ENCODE measurements at places on chromosomes 12 and 14. TPM values are rescaled to one million over a fixed set of nuclear protein-coding genes. Genes with fewer than 3 reads are reported as not detected.
A peak's percentile ranks its signal among the peaks of the same experiment; 100 is the strongest.

DNA sequence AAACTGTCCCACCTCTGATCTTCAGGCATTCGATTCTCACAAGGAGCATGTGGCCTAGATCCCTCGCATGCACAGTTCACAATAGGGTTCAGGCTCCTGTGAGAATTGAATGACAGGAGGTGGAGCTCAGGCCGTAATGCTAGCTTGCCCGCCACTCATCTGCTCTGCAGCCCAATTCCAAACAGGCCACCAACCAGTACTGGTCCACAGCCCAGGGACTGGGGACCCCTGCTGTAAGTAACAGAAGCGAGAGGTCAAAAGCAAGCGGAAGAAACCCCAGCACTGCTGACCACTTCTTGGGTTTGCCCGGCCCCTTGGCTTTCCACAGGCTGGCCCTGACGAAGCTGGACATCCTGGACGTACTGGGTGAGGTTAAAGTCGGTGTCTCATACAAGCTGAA lies 8.5 kb upstream of the SIVA1 start:
- H3K36me3 ChIP-seq = no peaks in the 10 kb centered on the region
- no peak for DNase-seq
- H3K4me3 ChIP-seq = no peak overlapping the region
- H3K27me3 ChIP-seq = no peaks in the 10 kb centered on the region
- H3K4me1 ChIP-seq = peaks cover 33% of the 10 kb centered on the region

- no peaks in the 10 kb centered on the region for H3K4me1 ChIP-seq
- H3K4me3 ChIP-seq = no peak overlapping the region
- H3K27me3 ChIP-seq = no peaks in the 10 kb centered on the region
- H3K27ac ChIP-seq = no peak overlapping the region
- H3K36me3 ChIP-seq = no peaks in the 10 kb centered on the region
- DNase-seq = no peak
Observed at GRCh38 chr12:97513950-97514349, 51.3 kb downstream of the RMST start.

Gene LRRC10
- not detected for total RNA-seq

DNA sequence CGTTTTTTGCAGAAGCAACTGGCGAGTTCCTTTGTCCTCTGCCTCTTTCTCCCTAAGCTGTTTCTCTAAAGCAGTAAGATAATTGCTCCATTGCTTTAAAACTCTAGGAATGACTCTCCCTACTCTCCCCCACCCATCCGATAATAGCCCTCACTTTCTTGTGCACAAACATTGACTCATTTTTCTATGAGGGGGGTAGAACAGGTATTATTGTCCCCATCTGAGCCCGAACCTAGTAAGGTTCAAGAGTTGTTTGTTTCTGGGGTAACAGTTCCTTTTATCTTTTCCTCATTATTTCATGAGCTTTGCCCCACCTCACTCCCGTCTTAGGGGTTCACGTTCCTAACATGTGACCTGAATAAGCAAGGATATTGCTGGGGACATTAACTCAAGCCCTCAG lies 190.6 kb downstream of the EMP1 start:
- no peaks in the 10 kb centered on the region for H3K36me3 ChIP-seq
- H3K27ac ChIP-seq = no peak overlapping the region
- peaks cover 8% of the 10 kb centered on the region for H3K4me1 ChIP-seq
- no peak overlapping the region for H3K4me3 ChIP-seq
- no peaks in the 10 kb centered on the region for H3K27me3 ChIP-seq

Gene LGR5
- total RNA-seq = 2.7 TPM

- H3K27me3 ChIP-seq = no peaks in the 10 kb centered on the region
- H3K4me1 ChIP-seq = peaks cover 81% of the 10 kb centered on the region
- DNase-seq = no peak
- no peak overlapping the region for H3K4me3 ChIP-seq
- peak overlapping the region; percentile 68 for H3K27ac ChIP-seq
Observed at GRCh38 chr14:93039649-93040315, 75.9 kb downstream of the ITPK1 start.

DNA sequence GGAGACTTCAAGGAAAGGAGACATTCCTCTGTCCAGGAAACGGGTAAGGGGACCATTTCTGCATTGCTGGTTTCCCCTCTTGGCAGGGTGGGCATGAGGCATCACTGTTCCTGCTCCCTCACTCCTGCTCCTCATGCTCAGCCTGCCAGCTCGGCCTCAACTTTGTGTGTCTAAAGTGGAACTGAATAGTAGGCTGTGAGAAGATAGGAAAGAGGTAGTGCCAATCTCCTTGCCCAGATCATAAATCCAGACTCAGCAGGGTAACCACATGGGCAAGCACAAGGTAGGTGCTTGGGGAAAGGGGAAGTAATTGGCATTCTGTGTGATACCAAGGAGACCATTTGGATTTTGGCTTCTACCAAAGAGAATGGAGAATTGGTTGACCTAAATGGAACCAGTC lies 2.6 kb downstream of the LTB4R start:
- H3K27ac ChIP-seq = peak overlapping the region; percentile 87
- H3K27me3 ChIP-seq = no peaks in the 10 kb centered on the region
- no peaks in the 10 kb centered on the region for H3K36me3 ChIP-seq
- peaks cover 76% of the 10 kb centered on the region for H3K4me1 ChIP-seq

DNA sequence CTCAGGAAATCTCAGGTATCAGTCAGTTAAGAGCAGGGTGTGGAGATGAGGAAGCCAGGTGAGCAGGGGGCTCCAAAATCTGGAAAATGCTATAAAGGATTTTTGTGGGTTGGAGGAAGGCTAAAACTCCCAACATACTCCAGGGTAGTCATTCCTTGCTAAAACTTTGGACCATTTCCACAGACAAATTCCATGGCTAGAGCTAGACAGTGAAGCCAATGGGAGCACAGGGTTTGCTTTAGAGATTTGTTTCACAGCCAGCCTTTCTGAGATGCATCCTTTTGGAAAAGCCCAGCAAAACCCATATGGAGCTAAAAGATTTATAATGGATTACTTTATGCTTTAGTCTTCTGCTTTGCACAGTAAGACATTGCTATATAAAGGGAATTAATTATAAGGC lies 146.5 kb downstream of the SAMD4A start:
- H3K4me3 ChIP-seq = no peak overlapping the region
- no peaks in the 10 kb centered on the region for H3K36me3 ChIP-seq
- peaks cover 55% of the 10 kb centered on the region for H3K4me1 ChIP-seq
- peak overlapping the region; percentile 70 for H3K27ac ChIP-seq
- H3K27me3 ChIP-seq = no peaks in the 10 kb centered on the region

DNA sequence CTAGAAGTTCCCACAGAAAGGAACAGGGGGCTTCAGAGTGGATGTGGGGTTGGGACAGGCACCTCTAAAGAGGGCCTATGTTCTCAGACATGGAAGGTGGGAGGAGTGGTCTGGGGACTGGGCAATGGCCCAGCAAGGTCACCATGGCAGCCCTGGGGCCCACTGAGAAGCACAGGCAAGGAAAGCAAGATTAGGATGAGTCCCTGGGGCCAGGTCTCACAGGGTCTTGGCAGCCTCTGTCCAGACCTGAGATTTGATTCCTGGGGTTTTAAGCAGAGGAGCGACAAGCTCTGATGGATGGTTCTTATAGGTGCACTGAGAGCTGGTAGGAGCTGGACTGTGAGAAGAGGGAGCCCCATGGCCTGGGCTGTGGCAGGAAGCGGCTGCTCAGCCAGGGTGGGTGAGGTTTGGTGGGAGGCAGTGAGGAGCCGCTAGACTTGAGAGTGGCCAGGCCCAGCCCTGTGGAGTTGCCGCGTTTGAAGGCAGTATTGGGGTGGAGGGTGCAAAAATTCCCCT lies 44.0 kb downstream of the DLK1 start:
- H3K4me1 ChIP-seq = no peaks in the 10 kb centered on the region
- no peaks in the 10 kb centered on the region for H3K36me3 ChIP-seq
- no peaks in the 10 kb centered on the region for H3K27me3 ChIP-seq

DNA sequence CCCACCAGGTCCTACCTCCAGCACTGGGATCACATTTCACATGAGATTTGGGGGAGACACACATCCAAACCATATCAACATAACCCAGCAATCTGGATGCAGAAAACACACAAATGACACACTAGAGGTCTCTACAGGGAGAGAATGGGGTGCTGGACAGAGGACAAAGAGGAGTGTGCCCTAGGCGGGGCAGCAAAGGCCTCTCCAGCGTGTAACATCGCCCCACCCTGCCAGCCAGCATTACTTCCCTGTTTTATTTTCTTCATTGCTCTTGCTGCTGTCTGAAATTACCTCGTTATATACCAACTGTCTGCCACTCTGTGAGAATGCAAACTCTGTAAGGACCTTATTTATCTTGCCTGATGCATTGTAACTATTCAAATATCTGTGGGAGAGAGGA lies 61.1 kb downstream of the RIMBP2 start:
- H3K4me1 ChIP-seq = no peaks in the 10 kb centered on the region
- no peak overlapping the region for H3K4me3 ChIP-seq
- H3K27me3 ChIP-seq = no peaks in the 10 kb centered on the region
- H3K36me3 ChIP-seq = no peaks in the 10 kb centered on the region

Gene KRT3
- not detected for total RNA-seq

- no peak overlapping the region for H3K4me3 ChIP-seq
- H3K36me3 ChIP-seq = no peaks in the 10 kb centered on the region
- H3K4me1 ChIP-seq = peaks cover 12% of the 10 kb centered on the region
- no peak overlapping the region for H3K27ac ChIP-seq
- no peak for DNase-seq
- H3K27me3 ChIP-seq = no peaks in the 10 kb centered on the region
Observed at GRCh38 chr12:99605-100004, 33.0 kb downstream of the IQSEC3 start.

DNA sequence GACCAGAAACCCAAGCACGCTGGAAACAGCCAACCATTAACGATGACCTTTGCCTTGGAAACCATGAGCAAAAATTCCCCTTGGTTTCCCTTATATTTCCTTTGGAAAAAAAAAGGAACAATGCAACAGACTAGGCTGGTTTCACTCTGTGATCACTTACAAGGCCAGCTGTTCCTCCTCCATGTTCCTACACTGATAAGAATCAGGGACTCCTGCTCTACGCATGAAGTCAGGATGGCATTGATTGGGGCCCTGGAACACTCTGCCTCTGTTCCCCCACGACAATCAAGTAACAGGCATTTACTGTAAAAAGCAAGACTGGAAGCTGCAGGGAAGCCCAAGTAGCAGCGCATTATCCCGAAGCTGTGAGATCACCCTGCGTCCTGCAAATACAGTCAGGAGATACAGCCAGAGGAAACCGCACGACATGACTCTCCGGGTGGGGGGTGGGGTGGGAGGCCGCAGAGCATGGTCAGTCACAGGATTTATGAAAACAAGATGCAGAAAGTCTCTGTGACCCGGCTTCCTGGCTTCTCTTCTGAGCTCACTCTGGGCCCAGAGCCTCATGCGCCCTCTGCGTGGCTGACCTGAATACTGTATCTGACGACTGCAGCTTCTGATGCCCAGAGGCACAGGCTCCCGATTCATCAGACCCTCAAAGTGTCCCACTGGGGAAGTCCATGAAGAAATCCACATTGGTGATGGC lies 31.1 kb downstream of the SSH1 start:
- H3K4me1 ChIP-seq = peaks cover 75% of the 10 kb centered on the region
- no peaks in the 10 kb centered on the region for H3K27me3 ChIP-seq
- DNase-seq = no peak
- peak overlapping the region; percentile 30 for H3K4me3 ChIP-seq
- H3K27ac ChIP-seq = peak overlapping the region; percentile 72
- H3K36me3 ChIP-seq = no peaks in the 10 kb centered on the region

Gene ANKRD33
- total RNA-seq = not detected

Gene EML5
- 0.49 TPM for total RNA-seq

DNA sequence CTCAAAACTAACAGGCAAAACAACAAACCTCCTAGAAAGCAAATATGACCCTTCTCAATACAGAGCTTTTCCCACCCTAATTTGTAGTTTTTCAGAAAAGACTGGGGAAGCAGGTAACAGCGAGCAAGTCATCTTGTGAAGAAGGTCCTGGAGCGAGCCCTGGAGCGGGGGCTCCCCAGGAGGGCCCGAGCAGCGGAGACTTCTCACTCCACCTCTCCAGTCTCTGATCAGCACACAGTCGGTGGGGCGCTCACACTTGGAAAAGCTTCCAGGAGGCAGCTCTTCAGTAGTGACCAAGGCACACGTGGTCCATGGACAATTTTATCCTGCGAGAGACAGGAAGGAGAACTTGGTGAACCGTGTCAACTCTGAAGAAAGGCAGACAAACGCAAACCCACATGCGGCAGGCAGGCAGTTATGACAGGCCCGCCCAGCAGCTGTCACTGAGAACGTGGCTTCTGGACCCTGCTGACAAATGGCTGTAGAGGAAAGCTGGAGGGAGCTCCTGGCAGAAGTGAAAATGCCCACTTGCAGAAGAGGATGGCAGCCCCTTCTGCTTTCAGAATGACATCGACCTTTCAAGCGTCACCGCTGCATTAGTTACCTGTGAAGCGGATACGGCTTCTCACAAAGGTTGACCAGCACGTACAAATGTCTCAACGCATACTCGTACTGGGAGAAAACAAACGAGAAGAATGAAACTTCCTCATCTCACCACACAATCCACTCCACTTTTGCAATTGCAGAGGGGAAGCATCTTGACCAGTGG lies 44.2 kb downstream of the LGMN start:
- no peaks in the 10 kb centered on the region for H3K27me3 ChIP-seq
- H3K4me1 ChIP-seq = no peaks in the 10 kb centered on the region
- no peak for DNase-seq

GRCh38 chr12:86712425-86712843 lies 456.2 kb upstream of the MGAT4C start:
- no peaks in the 10 kb centered on the region for H3K36me3 ChIP-seq
- no peaks in the 10 kb centered on the region for H3K4me1 ChIP-seq
- DNase-seq = no peak

Gene LRP1-AS
- not detected for total RNA-seq

- H3K4me3 ChIP-seq = no peak overlapping the region
- H3K36me3 ChIP-seq = no peaks in the 10 kb centered on the region
- H3K27ac ChIP-seq = no peak overlapping the region
- no peak for DNase-seq
- no peaks in the 10 kb centered on the region for H3K27me3 ChIP-seq
Observed at GRCh38 chr12:60832290-60832689, 1236.5 kb downstream of the SLC16A7 start.

- no peak overlapping the region for H3K4me3 ChIP-seq
- H3K36me3 ChIP-seq = no peaks in the 10 kb centered on the region
- H3K27ac ChIP-seq = no peak overlapping the region
Observed at GRCh38 chr12:19925841-19926240, 442.5 kb upstream of the PDE3A start.

Gene ADAMTS20
- not detected for total RNA-seq

- peaks cover 23% of the 10 kb centered on the region for H3K36me3 ChIP-seq
- peaks cover 5% of the 10 kb centered on the region for H3K4me1 ChIP-seq
- no peaks in the 10 kb centered on the region for H3K27me3 ChIP-seq
- H3K27ac ChIP-seq = no peak overlapping the region
- no peak for DNase-seq
Observed at GRCh38 chr14:44945264-44945663, 16.5 kb downstream of the KLHL28 start.

DNA sequence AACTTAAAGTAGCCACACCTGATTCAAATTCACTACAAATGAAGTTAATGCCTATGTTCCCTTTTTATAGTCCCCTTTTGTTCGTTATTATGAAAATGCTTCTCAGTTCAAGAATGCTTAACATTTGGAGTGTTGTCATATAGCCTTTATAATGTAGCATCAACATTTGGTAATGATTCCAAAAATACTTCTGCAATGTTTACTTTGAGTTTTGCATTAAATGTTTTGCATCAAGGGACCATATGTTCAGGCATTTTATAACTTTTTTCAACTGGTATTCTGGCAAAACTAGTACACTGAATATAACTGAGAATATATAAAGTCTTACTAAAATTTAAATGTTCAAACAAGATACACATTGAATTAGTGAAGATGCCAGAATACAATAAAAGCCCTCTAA lies 209.6 kb upstream of the SLC16A7 start:
- no peak overlapping the region for H3K4me3 ChIP-seq
- no peaks in the 10 kb centered on the region for H3K27me3 ChIP-seq
- H3K27ac ChIP-seq = no peak overlapping the region
- H3K36me3 ChIP-seq = no peaks in the 10 kb centered on the region
- DNase-seq = no peak
- no peaks in the 10 kb centered on the region for H3K4me1 ChIP-seq
